ENCODE measurements at places on chromosomes 3 and 15.

GRCh38 chr3:142459929-142460328, 12.1 kb upstream of the XRN1 start:
- no peak for DNase-seq

GRCh38 chr3:108818404-108818803, 4.2 kb upstream of the TRAT1 start:
- no peak for DNase-seq

DNA sequence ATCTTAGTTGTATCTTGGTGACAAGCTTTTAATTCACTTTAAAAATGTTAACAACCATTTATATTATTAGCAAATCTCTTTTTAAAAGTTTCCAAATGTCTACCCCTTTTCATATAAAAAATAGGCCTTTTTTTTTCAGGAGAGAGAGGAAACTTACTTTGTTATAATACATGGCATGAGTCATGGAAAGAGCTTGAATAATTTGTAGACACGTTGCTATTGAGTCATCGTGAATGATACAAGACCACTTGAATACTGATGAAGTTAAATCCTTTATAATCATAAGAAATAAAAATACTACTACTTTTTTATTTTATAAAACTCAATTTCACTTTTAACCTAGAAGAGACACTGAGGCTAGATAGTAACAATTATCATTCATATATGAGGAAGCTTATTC, 70.3 kb upstream of the BBX start:
- DNase-seq, result no peak

GRCh38 chr3:7669641-7670040, 808.7 kb downstream of the GRM7 start:
- no peak for DNase-seq

- DNase-seq, result no peak
These were observed 470.2 kb upstream of the AGTR1 start for GRCh38 chr3:148227534-148227933.

DNA sequence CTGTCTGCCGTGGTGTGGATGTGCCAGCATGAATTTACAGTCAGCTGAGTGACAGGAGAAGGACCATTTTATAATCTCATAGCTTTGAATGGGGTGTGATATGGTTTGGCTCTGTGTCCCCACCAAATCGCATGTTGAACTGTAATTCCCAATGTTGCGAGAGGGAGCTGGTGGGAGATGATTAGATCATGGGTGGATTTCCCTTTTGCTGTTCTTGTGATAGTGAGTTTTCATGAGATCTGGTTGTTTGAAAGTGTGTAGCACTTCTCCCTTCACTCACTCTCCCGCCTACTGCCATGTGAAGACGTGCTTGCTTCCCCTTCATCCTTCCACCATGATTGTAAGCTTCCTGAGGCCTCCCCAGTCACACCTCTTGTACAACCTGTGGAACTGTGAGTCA, 111.9 kb upstream of the CHD2 start:
- DNase-seq, result no peak

- DNase-seq, result no peak
These were observed 328.3 kb downstream of the OXSM start for GRCh38 chr3:26118165-26118564.

DNA sequence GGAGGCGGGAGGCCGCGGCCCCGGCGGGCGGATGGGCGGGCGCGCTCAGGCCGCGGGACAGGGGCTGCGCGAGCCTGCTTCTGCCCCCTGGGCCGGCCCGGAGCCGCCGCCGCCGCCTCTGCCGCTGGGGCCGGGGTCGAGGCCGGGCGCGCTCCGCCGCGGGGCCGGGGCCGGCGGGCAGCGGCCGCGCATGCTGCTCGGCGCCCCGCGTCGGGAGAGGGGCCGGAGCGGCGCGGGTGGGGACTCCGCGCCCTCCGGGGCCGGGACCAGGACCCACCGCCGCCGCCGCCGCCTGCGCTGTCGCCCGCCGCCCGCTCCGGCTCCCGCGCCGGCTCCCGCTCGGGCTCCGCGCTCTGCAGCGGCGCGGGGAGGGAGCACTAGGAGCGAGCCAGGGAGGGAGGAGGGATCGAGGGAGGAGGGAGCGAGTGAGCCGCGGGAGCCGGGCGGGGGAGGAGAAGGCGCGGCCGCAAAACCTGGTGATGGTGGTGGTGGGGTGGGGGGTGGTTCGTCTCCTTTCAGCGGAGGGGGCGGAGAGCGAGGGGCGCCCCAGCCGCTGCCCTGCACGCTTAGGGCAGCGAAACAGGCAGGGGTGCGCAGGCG, at the start of gene LINGO1:
Gene LINGO1, minus strand, starts transcription at position 379 of the 600 bp plus-strand sequence. CDS start 597 bp downstream, outside the sequence.
- DNase-seq, result no peak

DNA sequence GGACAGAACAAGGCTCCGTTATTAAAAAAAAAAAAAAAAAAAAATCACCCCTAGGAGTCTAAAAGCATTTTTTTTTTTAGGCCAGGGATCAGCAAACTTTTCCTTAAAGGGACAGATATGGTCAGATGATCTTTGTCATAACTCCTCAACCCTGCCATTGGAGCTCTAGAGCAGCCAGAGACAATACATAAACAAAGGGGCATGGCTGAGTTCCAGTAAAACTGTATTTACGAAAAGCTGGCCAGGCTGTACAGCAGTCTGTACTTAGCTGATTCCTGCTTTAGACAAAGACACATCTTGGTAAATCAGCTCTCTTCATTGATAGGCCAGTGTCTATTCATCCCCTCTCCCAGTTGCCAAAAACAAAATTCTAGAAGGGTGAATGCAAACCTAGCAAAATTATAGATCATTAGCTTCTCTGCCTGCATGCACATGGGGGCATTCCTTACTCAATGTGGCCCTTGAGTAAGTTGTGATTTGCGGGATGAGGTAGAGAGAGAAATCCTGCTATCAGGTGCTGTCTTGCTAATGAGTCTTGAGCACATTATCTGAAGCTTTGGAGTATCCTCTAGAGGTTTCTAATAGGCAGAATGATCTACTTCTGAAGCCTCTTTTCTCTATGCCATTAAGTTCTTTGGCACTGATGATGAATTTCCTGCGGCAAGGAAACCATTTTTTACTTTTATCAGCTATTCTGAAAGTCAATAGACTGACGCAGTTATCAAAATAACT, 35.2 kb downstream of the SENP8 start:
- DNase-seq, result no peak

DNA sequence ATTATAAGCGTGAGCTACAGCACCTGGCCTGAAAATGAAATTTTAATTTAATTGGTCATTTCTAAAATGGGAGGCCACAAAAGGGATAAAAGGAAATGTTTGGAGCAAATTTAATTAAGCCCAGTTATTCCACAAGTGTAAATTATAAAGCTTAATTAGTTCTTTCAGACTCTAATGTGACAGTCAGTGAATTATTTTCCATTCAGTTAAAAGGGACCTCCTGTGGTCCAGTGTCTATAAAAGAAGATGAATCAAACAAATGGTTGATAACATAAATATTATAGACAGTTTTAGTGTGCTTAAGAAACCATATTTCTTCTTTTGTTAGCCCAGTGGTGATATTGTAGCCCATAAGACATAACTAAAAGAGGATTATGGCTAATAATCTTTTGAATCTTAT, 66.4 kb downstream of the CNOT10 start:
- no peak for DNase-seq

GRCh38 chr3:194984622-194985021, 286.3 kb downstream of the XXYLT1 start:
- DNase-seq, result no peak

- DNase-seq, result no peak
These were observed 107.2 kb downstream of the GTPBP8 start for GRCh38 chr3:113097960-113098447.

- no peak for DNase-seq
These were observed 96.1 kb downstream of the FMN1 start for GRCh38 chr15:33098094-33099058.

GRCh38 chr3:4584456-4585249, 91.5 kb downstream of the ITPR1 start:
- DNase-seq, result no peak

- no peak for DNase-seq
These were observed 84.3 kb downstream of the EEFSEC start for GRCh38 chr3:128237348-128238183.

- no peak for DNase-seq
These were observed 3.0 kb upstream of the CYP11A1 start for GRCh38 chr15:74370471-74370870.

DNA sequence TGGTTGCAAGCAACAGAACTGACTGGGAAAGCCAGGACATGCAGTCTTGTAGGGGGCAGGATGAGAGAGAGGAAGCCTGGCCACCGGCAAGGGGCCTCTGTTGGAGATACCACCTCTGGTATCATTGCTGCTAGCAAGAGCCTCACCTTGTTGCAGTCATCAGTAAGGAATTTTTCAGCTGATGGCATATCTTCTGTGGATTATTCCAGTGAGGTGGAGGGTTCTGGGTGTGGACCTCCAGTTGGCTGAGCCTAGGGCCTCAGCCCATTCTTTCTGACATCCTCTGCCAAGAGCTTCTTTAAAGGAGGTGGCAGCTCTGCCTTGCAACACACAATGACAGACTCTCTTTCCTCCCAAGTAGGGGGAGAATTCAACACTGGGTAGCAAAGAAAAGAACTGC, 128.9 kb downstream of the AQP9 start:
- DNase-seq, result no peak

DNA sequence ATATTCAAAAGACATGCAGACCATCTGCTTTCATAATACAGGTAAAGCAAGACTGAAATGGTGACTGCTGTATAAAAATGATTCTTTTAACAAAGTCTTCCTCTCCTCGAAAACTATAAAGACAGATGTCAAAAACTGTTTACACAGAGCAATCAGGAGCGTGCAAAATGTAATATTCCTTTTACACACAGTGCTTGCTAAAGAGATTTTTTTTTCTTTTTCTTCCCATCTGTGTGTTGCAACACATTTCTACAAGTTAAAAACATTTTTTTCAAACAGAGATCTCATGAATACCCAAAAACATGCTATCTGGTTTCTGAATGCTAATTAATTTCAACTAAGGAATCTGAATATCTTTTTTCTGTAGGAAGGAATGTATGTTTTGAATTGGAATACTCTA, 22.1 kb downstream of the SATB1 start:
- no peak for DNase-seq

DNA sequence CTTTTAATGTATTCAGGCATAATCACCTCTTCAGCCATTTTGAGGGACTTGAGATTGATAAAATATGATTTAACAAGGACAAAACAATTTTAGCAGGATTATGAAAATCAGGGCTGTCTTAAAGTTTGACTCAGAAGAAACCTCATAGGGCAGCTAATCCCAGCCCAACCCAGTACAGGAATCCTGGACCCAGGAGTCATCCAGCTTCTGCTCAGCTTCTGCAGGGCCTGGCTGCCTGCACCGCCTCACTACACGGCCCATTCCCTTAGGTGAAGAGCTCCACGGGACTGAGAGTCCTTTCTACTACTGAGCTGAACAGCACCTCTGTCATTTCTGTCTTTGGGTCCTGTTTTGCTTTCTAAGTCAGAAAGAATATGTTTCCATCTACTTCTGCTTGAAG, 37.5 kb downstream of the ARHGAP31 start:
- no peak for DNase-seq

DNA sequence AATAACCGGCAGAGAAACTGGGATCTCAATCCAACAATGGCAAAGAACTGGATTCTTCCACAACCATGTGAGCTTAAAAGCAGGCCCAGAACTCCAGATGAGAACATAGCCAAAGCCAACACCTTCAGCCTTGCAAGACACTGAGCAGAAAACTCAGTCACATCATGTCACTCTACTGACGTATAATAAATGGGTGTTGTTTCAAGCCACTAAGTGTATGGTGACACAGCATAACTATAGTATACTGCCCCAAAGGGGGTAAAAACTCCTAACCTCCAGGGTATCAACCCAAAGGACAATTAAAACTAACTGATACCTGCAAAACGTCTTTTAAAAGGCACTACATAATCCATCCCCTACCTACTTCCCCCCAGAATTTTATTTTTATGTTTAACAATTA, 69.5 kb downstream of the TRANK1 start:
- DNase-seq, result no peak

- no peak for DNase-seq
These were observed 558.7 kb downstream of the MAGI1 start for GRCh38 chr3:65479990-65480389.

GRCh38 chr3:141894524-141895176, 18.2 kb downstream of the ATP1B3 start:
- no peak for DNase-seq

DNA sequence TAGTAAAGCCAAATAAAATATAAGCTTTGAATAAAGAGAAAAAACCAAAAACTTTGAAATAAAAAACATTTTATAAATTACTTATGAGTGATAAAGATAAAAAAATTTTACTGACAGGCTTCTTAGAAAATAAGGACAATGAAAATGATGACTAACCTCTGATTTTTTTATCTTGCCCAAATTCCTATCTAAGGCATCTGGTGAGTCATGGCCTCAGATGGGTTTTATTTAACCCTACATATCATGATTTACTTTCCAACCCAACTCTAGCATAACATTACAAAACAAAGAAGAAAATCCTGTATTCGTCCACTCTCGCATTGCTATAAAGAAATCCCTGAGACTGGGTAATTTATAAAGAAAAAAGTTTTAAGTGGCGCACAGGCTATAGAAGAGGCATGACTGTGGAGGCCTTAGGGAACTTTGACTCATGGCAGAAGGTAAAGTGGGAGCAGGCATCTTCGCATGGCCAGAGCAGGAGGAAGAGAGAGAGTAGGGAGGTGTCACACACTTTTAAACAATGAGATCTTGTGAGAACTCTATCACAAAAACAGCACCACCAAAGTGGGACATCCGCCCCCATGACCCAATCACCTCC, 152.1 kb downstream of the NEK10 start:
- DNase-seq, result no peak

DNA sequence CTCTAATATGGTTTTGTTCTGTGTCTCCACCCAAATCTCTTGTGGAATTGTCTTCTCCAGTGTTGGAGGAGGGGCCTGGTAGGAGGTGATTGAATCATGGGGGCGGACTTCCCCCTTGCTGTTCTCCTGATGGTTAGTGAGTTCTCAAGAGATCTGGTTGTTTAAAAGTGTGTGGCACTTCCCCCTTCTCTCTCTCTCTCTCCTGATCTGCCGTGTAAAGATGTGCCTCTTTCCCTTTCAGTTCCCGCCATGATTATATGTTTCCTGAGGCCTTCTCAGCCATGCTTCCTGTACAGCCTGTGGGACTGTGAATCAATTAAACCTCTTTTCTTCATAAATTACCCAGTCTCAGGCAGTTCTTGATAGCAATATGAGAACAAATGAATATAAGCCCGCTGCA, 33.1 kb downstream of the RETNLB start:
- DNase-seq, result no peak

GRCh38 chr3:170033489-170033888, 4.3 kb upstream of the GPR160 start:
- DNase-seq, result no peak

DNA sequence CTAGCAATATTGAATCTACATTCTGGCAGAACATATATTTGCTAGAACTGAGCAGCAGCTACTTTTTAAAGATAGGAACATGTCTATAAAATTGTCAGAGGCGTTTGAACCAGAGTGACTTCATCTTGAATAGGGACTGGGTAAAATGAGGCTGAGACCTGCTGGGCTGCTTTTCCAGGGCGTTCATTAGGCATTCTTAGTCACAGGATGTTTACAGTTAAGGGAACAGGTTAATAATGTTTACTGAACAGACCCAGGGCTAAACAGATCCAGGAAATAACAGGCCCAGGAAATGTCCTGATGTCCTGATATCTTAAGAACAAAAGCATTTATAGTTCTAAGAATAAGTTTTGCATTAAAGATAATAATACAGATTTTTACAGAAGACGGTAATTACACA, 34.5 kb upstream of the B3GALNT1 start:
- DNase-seq, result no peak

- DNase-seq, result no peak
These were observed 6.8 kb downstream of the SKOR1 start for GRCh38 chr15:67832031-67832551.

- DNase-seq, result no peak
These were observed 462.3 kb upstream of the PPP2R3A start for GRCh38 chr3:135503065-135503759.

All from NCI-H1417 treated with DMSO at 0.1 percent for 48 hours (cell line).